ENCODE measurements at places on chromosomes 11 and 22.

- DNase-seq: no peak
Measured at GRCh38 chr22:26823966-26824365, 166.6 kb downstream of the MIAT start.

GRCh38 chr11:44466531-44467205 is 98.8 kb upstream of the CD82 start:
- DNase-seq: no peak

- peak; percentile 90 for DNase-seq
Measured at GRCh38 chr11:118791111-118791960, at the start of gene DDX6. Gene DDX6, minus strand, starts transcription at chr11:118791164. Its CDS starts 4,913 bp downstream, at chr11:118786251.

GRCh38 chr22:24327832-24328231 is 57.2 kb downstream of the SPECC1L start:
- DNase-seq: no peak

GRCh38 chr22:22944268-22944985 is 56.8 kb downstream of the IGLL5 start:
- peak; percentile 15 for DNase-seq

DNA sequence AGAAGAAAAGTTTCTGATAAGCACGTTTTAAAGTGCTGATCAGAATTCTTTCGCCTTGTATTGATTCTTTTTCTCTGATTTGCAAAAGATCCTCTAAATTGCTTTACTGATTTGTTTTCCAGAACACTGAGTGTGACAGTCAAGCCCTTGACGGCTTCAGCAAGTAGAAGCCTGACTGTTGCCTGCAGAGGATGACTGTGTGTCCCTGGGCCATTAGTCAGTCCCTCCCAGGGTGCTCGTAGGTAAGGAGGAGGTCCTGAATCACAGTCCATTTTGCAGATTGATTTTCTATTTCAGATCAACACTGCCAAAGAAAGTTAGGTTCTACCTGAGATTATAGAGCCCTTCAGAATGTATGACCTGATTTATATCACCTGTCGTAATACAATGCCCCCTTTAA is 38.6 kb upstream of the POGLUT3 start:
- DNase-seq: no peak

Data from Peyer's patch (tissue), 4 donors.